Esophagus muscularis mucosa (tissue), 4 donors: ENCODE measurements at places on chromosomes 5 and 9. TPM values are rescaled to one million over a fixed set of nuclear protein-coding genes. Genes with fewer than 3 reads are reported as not detected.

LOX gene
- 6.6 TPM for total RNA-seq

GRCh38 chr5:115857057-115857479 is 15.3 kb downstream of the AP3S1 start:
- no peaks in the 10 kb centered on the region for H3K36me3 ChIP-seq
- H3K4me1 ChIP-seq = peaks cover 18% of the 10 kb centered on the region
- no peak overlapping the region for H3K27ac ChIP-seq

- no peaks in the 10 kb centered on the region for H3K4me1 ChIP-seq
- H3K27ac ChIP-seq = no peak overlapping the region
- H3K4me3 ChIP-seq = no peak overlapping the region
- H3K27me3 ChIP-seq = no peaks in the 10 kb centered on the region
- DNase-seq = no peak
These were observed 218.1 kb downstream of the RFK start for GRCh38 chr9:76176171-76176570.

DNA sequence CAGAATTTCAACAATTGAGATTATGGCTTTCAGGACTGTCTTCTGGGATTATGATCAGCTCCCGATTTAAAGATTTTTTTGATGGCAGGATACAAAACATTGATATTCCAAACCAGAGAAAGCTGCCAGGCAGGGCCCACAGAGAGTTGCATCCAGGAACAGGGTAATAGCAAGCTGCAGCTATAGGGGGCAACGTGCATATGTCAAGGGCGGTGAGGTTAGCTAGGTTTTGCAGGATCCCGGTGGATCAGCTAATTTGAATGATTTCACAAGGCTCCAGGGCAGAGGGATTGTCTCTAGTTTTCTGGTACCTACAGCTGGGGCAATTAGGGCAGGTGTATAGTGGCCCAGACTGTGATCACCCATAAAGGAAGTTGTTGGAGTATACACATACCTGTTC is 339.4 kb downstream of the CHSY3 start:
- H3K27ac ChIP-seq = no peak overlapping the region
- no peaks in the 10 kb centered on the region for H3K4me1 ChIP-seq
- H3K36me3 ChIP-seq = no peaks in the 10 kb centered on the region
- H3K27me3 ChIP-seq = no peaks in the 10 kb centered on the region
- DNase-seq = no peak
- H3K4me3 ChIP-seq = no peak overlapping the region

DNA sequence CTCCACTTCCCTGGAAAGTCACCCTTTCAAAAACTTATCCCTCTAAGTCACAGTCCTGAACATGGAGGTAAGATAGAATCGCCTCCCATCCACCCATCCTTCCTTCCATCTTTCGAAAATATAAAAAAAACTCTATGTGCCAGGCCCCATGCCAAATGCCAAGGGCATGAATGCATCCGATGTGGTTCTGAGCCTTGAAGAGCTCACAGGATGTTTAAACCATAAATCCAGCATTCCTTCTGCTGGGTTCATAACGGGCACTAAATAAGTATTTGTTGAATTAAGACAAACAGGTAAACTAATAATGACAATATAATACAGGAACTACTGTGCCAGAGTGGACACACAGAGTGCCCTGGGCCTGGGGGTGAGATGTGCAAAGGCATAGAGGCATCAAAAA is 147.3 kb downstream of the TTLL11 start:
- H3K4me1 ChIP-seq = no peaks in the 10 kb centered on the region
- H3K27ac ChIP-seq = no peak overlapping the region
- H3K36me3 ChIP-seq = no peaks in the 10 kb centered on the region
- no peak for DNase-seq

GRCh38 chr5:54658010-54658409 is 140.5 kb downstream of the SNX18 start:
- no peak overlapping the region for H3K4me3 ChIP-seq
- no peaks in the 10 kb centered on the region for H3K36me3 ChIP-seq
- no peak overlapping the region for H3K27ac ChIP-seq
- DNase-seq = no peak
- no peaks in the 10 kb centered on the region for H3K27me3 ChIP-seq
- peaks cover 21% of the 10 kb centered on the region for H3K4me1 ChIP-seq

THBS4 gene
- total RNA-seq = 25.6 TPM

- H3K27me3 ChIP-seq = no peaks in the 10 kb centered on the region
- H3K27ac ChIP-seq = no peak overlapping the region
- no peaks in the 10 kb centered on the region for H3K36me3 ChIP-seq
These were observed 275.2 kb upstream of the IRX1 start for GRCh38 chr5:3320317-3320875.

DNA sequence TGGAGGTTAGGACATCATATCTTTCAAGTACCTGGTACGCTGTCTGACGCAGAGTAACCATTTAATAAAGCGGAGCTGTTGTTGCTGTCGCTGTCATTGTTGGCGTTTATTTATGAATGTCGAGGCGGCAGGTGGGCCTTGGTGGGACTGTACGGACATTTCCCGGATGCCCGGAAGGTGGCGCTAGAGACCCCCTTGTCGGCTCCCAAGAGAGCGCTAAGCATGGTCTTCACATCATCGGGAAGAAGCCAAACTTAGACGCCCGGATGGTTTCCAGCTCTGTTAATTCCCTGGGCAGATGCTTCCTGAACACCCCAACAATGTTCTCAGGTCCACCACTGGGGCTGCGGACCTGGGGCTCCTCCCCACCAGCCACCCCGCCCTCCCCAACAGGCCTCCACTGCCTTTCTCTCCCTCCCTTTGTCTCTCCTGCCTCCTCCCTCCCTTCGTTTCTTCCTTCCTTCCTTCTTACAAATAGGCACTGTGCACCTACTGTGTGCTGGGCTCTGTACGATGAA is 54.1 kb downstream of the DUSP1 start:
- no peak for DNase-seq
- peaks cover 55% of the 10 kb centered on the region for H3K4me1 ChIP-seq
- no peaks in the 10 kb centered on the region for H3K36me3 ChIP-seq
- H3K27ac ChIP-seq = peak overlapping the region; percentile 75
- no peaks in the 10 kb centered on the region for H3K27me3 ChIP-seq

- no peaks in the 10 kb centered on the region for H3K27me3 ChIP-seq
- H3K4me1 ChIP-seq = peaks cover 6% of the 10 kb centered on the region
- H3K36me3 ChIP-seq = peaks cover 78% of the 10 kb centered on the region
- DNase-seq = no peak
- no peak overlapping the region for H3K27ac ChIP-seq
These were observed 18.1 kb upstream of the RPL26L1 start for GRCh38 chr5:172941067-172941516.

DNA sequence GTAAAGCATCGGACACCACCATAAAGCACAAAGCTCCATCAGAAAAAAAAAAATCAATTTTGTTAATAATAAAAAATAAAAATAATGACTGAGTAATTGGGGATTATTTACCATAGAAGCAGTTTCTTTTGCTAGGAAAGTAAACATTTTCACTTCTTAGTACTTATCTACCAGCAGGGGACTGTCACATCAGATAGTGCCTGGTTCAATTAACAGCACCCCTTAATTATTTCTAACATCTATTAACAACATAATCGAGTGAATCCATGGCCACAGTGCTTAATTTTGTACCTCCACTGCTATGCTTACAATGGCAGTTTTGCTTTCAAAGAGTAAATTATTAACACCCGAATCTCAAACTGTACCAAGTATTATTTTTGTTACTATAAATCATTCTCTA is 221.7 kb downstream of the SMARCA2 start:
- peaks cover 8% of the 10 kb centered on the region for H3K4me1 ChIP-seq
- H3K36me3 ChIP-seq = no peaks in the 10 kb centered on the region
- H3K4me3 ChIP-seq = no peak overlapping the region
- no peak for DNase-seq
- no peak overlapping the region for H3K27ac ChIP-seq

RPP25L gene
- total RNA-seq = 21.2 TPM

DNA sequence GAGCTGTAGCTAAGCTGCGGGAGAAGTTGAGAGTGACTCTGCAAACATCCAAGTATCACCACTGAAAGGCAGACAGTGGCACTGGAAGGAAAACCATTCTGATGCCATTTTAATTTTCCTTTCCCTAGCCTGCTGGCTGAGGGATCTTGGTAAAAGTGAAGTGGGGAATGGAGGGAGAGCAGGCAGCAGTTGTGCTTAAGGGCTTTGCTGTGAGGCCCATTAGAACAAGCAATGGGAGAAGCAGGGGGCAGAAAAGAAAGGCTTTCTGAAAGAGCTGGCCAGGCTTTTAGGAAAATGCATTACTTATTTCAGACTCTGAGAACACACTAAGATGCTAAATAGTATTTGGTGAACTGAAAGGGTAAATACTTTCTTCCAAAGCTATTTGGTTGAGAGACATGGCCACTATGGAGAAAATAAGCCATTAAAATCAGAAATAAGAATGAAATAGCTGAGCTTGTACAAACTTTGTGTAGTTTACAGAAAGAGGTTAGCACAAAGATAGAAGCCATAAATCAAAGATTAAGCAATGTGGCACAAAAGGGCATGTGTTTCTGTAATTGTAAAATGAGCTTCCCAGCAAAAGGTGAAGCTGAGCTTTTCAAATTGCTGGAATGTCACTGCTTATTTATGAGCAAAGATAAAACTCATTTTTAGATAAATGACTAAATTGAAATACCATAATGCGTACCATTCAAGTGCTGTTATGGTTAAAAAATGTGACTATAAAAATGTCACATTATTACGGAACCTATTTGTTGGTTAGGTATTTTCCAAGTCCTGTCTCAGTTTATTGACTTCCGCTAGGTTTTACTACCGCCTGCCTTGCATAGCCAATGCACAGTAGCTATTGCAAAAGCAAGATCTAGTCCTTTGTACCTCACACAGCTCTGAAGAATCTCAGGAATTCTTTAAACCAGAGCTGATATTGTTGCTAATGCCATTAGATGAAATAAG is 20.8 kb downstream of the SNCAIP start:
- DNase-seq = no peak
- H3K36me3 ChIP-seq = no peaks in the 10 kb centered on the region
- no peak overlapping the region for H3K27ac ChIP-seq
- no peaks in the 10 kb centered on the region for H3K27me3 ChIP-seq
- H3K4me3 ChIP-seq = no peak overlapping the region

DNA sequence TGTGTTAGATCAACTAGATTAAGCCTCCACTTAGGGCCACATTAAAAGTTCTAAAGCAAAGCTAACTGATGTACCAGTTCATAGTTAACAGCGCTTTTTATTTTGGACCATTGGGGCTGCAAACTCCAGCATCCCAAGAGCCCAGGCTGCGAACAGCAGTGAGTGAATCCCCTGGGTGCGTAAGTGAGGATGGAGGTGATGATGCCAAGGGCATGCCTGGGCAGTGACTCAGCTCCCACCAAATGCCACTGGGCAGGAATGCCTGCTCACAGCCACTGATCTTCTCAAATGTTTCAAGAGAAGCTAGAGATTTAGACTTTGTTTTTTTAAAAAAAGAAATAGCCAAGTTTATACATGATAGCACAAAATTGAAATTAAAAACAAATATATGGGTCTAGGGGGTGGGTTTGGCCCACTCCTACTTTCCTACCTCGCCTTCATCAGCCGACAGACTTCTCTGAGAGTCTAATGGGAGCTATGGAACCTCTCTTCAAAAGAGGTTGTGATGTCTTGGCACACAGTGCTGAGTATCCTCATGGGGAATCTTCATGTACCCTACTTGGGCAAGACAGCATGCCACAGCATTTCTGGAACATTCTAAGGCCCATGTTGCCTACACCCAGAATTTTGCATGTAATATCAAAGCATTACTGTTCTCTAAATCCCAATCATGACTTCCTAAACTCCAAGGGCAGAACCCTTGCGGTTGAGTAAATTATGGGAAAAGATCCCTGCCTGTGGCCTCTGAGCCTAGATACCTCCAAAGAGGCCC is 398.1 kb downstream of the EBF1 start:
- peaks cover 18% of the 10 kb centered on the region for H3K36me3 ChIP-seq
- H3K27ac ChIP-seq = peak overlapping the region; percentile 62
- no peaks in the 10 kb centered on the region for H3K27me3 ChIP-seq
- H3K4me1 ChIP-seq = peaks cover 6% of the 10 kb centered on the region
- H3K4me3 ChIP-seq = no peak overlapping the region
- no peak for DNase-seq

- DNase-seq = no peak
- H3K27me3 ChIP-seq = no peaks in the 10 kb centered on the region
- H3K4me1 ChIP-seq = no peaks in the 10 kb centered on the region
- H3K4me3 ChIP-seq = no peak overlapping the region
These were observed 605.8 kb upstream of the COX7C start for GRCh38 chr5:86011937-86012336.

GRCh38 chr5:129051283-129051682 is 43.3 kb upstream of the ISOC1 start:
- H3K27ac ChIP-seq = no peak overlapping the region
- H3K27me3 ChIP-seq = no peaks in the 10 kb centered on the region
- no peak overlapping the region for H3K4me3 ChIP-seq

GRCh38 chr5:42791151-42791550 is 20.5 kb downstream of the SELENOP start:
- no peaks in the 10 kb centered on the region for H3K27me3 ChIP-seq
- no peak for DNase-seq

EMB gene
- total RNA-seq = 18.9 TPM

DNA sequence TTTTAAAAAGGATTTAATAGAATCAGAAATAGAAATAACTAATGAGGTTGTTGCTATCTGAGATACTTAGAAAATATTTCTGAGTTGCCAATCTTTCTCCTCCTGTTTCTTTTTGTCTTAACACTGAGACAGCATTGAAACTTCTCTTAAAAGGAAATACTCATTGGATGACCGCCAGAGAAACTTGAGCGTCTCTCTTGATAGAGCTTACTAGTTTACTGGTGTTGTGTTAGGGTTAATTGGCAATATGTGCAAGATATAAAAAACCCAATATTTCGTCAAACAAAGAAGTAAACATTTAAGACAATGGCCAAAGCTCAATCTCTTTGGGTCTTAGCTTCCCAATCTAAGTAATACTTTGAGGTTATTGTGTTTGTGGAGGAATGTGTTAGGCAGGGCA is 176.4 kb upstream of the CHD1 start:
- no peak overlapping the region for H3K27ac ChIP-seq
- DNase-seq = no peak
- no peaks in the 10 kb centered on the region for H3K27me3 ChIP-seq
- peaks cover 7% of the 10 kb centered on the region for H3K4me1 ChIP-seq
- H3K4me3 ChIP-seq = no peak overlapping the region

DNA sequence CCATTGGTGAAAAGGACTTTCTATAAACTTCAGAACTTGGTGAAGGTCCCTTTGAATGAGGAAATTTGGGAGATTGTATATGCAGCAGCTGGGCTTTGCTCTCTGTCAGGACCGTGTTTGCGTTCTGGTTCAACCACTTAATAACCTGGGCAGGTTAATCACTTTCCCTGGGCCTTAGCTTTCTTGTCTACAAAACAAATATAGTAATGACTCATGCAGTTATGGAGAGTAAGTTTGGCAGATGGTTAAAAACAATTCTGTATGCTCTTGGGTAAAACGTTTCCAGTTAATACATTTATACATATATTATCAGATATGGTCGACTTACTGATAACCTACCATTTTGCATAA is 197.0 kb downstream of the ARHGEF28 start:
- H3K36me3 ChIP-seq = no peaks in the 10 kb centered on the region
- no peak overlapping the region for H3K27ac ChIP-seq
- no peaks in the 10 kb centered on the region for H3K4me1 ChIP-seq
- no peak for DNase-seq

DNA sequence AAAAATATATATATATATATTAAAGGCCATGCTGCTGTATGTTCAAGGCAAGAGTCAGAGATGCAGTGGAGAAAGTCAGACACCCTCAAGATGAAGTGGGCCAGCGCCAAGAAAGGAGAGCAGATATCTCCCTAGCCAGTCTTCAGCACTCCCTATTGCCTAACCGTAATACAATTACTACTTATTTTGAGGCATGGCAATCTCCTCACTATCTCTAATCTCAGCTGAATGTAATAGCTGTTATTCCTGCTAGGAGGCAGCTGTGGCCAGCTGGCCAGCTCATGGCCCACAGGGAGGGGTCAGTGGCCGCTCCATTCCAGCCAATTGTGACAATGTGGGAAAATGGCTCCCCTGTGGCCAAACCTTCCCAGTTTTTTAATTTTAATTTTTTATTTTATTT is 87.5 kb upstream of the FBXW11 start:
- no peak for DNase-seq
- no peaks in the 10 kb centered on the region for H3K27me3 ChIP-seq
- no peak overlapping the region for H3K27ac ChIP-seq
- peaks cover 44% of the 10 kb centered on the region for H3K36me3 ChIP-seq
- no peak overlapping the region for H3K4me3 ChIP-seq
